ENCODE measurements at places on chromosomes 1 and 21.

DNA sequence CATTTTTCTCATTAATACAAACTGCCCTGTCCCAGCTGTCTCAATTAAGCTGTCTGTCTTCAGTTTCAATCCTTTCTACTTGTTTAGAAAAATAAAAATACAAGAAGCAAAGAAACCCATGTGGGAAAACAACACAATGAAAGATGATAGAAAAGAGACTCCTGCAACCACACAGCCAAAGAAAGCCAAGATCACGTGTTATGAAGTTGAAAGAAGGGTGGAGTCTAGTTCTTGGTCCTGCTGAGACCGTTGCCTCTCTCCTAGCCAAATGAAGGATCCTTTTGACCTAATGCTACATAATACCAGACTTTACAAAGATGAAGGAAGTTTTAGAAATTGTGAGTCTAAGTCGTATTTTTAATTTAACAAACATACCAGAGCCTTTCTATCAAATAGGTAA, 218.8 kb upstream of the RRP15 start:
- no peak for DNase-seq

- no peak for DNase-seq
These were observed 62.4 kb upstream of the NGF start for GRCh38 chr1:115400426-115400825.

DNA sequence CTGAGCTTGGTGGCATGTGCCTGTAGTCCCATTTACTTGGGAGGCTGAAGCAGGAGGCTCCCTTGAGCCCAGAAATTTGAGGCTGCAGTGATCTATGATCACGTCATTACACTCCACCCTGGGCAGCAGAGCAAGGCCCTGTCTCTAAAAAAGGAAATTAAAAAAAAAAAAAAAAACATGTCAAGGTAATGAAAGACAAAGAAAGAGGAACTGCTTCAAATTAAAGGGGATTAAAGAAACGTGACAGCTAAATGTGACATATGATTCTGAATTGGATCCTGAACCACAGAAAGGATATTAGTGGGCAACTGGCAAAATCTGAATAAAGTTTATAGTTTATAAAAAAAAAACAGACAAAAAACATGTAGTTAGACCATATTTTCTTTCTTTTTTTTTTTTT, 3.8 kb upstream of the C2CD4D start:
- DNase-seq: no peak

GRCh38 chr1:40399984-40400704, 26.6 kb downstream of the SMAP2 start:
- no peak for DNase-seq

DNA sequence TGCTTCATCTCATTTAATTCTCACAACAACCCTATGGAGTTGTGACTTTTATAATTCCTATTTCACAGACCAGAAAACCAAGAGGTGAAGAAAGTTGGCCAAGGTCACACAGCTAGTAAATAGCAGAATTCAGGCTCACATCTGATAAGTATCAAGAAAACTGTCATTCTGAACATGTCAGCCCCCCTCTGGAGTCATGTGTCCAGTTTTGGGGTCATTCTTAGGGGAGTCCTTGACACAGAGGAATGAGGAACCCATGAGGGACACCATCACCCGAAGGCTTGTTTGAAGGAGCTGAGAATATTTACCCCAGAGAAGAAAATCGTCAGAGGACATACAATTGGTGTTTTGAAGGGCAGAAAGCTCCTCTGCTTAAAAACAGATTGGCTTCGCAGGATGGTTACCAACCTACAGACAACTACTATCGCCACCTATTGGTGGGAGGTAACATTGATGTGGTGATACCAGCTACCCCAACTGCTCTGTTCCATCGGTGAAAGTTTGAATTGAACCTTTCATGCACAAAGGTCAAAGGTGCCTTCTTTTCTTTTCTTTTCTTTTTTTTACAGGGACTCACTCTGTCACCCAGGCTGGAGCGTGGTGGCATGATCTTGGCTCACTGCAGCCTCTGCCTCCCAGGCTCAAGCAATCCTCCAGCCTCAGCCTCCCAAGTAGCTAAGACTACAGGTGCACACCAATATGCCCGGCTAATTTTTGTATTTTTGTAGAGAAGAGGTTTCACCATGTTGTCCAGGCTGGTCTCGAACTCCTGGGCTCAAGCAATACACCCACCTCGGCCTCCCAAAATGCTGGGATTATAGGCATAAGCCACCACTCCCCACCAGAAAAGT, 31.3 kb downstream of the NCMAP start:
- DNase-seq: peak; percentile 26

GRCh38 chr21:33055991-33056390, 13.9 kb upstream of the OLIG1 start:
- DNase-seq: no peak

GRCh38 chr21:40250514-40251294, 383.5 kb downstream of the PCP4 start:
- DNase-seq: no peak

- DNase-seq: no peak
These were observed 65.0 kb upstream of the PRDX6 start for GRCh38 chr1:173411835-173412742.

DNA sequence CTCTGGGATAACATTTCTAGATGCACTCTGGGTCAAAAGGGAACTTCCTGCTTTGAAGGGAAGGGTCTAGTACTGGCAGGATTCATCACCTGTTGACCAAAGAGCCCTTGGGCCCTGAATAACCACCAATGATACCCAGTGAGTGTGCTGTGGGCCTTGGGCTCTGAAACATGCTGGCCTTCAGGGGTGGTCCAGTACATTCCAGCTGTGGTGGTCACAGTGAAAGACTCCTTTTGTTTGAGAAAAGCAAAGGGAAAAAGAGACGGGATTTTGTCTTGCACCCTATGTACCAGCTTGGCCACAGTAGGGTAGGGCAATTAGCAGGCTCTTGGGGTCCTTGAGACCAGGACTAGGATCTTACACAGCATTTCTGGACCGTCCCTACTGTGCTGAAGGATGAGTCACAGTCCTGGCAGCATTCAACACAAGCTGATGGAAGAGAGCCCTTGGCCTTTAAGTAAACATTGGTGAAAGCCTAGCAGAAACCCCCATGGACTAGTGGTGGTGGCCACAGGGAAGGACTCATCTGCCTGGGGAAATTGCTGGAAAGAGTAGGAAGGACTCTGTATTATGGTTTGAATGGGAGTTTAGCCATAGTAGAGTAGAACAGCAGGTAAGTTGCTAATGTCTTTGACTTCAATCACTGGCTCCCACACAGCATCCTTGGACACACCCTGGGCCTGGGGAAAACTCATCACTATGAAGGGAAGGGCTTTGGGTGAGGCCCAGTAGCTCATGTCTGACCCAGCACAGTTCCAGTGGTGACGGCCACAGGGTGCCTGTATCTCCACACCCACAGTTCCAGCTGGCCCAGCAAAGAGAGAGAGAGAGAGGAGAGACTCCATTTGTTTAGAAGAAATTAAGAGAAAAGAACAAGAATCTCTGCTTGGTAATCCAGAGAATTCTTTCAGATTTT, 87.5 kb downstream of the COL24A1 start:
- no peak for DNase-seq

GRCh38 chr1:113007706-113008364, 51.8 kb upstream of the SLC16A1 start:
- DNase-seq: no peak

GRCh38 chr1:210688512-210689234, 360.0 kb downstream of the HHAT start:
- no peak for DNase-seq

Measured in stimulated activated CD8-positive, alpha-beta memory T cell treated with anti-CD3 and anti-CD28 coated beads, Interleukin-2, amount 100 ng/mL, for 1 hour (primary cell).